ENCODE measurements at places on chromosomes 3 and 15.
A peak's percentile ranks its signal among the peaks of the same experiment; 100 is the strongest.

- no peak for DNase-seq
Observed at GRCh38 chr3:37673401-37673800, 188.3 kb upstream of the CTDSPL start.

DNA sequence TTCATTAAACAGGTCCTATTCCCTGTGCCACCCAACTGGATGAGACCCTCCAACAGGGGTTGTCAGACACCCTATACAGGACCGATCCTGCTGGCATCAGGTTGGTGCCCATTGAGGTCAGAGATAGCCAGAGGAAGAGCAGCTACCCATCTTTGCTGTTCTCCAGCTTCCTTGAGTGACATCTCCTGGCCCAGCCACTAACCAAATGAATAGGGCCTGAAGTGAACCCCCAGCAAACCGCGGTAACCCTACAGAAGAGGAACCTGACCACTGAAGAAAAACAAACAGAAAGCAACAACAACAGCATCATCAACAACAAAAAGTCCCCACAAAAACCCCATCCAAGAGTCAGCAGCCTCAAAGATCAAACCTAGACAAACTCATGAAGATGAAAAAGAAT is 133.6 kb upstream of the ARPP21 start:
- no peak for DNase-seq

- peak; percentile 11 for DNase-seq
Observed at GRCh38 chr15:75666823-75667501, 19.2 kb downstream of the SNX33 start.

DNA sequence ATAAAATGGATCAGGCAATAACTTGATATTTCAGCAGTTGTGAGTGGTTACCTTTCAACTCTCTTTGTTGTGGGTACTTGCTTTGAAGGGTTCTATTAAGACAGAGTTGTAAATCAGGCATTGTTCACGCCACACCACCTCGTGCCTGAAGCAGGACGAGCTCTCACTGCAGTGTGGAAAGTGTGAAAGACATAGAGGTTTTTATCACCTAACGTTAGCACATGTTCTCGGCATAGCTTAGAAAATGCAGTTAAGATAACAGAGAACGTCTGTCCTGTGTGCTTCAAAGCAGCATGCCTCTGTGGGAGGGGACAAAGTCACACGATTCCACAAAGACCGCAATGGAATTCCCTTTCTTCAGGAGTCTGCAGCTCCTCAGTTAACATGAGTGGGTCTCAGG is 7.8 kb downstream of the ADAMTS17 start:
- no peak for DNase-seq

GRCh38 chr3:190615607-190616006 is 101.7 kb downstream of the IL1RAP start:
- DNase-seq = no peak
